NCI-H1105 treated with DMSO at 0.1 percent for 48 hours (cell line): ENCODE measurements at places on chromosomes 4 and X.

- no peak for DNase-seq
Observed at GRCh38 chrX:83185010-83185409, 323.1 kb upstream of the POU3F4 start.

- no peak for DNase-seq
Observed at GRCh38 chr4:30553151-30553550, 167.0 kb upstream of the PCDH7 start.

DNA sequence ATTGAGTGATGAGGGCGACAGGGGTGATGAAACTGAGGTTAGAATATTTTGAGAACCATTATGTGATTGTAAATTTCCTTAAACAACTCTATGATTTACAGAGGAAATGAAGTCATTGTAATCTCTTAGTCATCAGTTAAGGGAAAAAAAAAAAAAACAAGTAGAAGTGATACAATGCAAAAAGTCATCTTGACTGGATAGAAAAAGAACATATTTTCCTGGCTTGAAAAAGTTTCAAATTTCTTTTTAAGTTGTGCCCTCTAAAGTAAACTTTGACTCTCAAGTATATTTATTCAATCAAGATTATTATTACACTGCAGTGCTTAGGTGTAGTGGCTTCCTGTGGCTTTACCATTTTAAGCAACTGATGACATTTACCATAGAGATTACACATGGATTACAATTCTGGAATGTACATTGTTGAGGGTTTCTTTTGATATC lies 40.6 kb downstream of the GABRB1 start:
- DNase-seq = no peak

GRCh38 chr4:40811956-40812355 lies 62.2 kb downstream of the NSUN7 start:
- no peak for DNase-seq

DNA sequence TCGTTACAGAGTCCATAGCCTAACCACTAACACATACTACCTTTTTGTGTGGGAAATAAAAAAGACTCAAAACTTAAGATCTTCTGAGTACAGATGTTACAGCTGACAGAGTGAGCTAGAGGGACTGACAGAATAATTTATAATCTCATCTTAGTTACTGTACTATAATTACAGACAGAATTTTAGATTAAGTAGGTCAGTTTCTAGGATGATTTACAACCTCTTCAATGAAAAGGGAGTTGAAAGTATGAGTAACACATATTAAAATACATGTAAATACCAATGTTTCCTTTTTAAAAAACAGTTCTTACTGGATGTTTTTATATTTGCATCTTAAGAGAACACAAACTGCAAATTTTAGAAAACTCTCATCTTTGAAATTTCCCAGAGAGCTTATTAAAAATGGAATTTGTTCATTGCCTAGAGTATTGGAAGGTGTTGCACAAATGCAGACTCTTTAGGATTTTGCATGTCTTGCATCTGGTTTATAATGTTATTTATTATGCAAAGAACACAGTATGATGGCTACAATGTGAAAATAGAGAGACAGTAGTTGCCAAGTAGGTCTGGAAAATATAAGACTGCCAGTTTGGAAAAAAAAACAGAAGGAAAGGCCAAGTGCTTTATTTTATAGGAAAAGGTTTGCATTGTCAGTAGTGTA lies 24.2 kb upstream of the CCNG2 start:
- no peak for DNase-seq

DNA sequence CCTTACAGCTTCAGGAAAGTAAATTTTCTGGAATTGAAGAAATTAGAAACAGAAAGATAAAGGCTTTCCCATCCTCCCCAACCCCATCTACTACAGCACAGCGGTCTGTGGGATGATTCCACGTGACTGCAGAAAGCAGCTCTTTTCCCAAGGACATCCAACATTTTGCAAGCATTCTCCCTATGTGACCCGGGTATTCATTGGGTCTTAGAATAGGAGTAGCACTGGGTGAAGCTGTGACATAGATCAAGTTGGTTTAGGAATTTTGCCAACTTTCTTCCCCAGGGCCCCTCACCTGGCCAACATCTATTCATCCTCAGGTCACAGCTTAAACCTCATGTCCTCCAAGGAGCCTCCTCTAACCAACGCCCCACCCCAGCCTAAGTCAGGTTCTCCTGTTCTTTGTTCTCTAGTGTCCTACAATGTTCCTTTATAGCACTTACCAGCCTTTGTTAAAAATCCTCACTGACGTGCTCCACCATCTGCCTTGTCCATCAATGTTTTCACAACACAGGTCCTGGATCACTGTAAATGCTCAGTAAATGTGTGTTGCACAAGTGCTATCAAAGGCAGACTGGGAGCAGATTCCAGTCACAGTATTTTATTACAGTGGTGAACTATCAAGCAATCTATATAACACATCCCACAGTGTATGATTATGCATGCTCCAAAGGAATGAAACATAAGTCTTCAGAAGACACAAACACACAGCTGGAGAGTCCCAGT lies 80.9 kb upstream of the MTM1 start:
- DNase-seq = no peak

- DNase-seq = no peak
Observed at GRCh38 chr4:141761926-141762325, 125.5 kb downstream of the IL15 start.

- no peak for DNase-seq
Observed at GRCh38 chr4:140342620-140343019, 30.8 kb upstream of the SCOC start.

DNA sequence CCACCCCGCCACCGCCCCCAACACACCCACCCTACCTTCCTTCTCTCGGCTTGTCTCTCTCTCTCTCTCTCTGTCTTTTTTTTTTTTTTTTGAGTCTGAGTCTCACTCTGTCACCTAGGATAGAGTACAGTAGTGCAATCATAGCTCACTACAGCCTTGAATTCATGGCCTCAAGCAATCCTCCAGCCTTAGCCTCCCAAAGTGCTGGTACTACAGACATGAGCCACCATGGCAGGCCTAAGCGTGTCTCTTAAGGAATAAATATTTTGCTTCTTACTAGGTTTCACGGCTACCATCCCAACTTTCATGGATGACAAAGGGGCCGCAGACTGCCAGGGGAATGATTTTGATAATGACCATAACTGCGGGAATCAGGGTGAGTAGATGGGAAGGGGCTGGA lies 55.8 kb downstream of the SSX7 start:
- no peak for DNase-seq

GRCh38 chrX:148371291-148371690 lies 129.1 kb upstream of the AFF2 start:
- DNase-seq = no peak

DNA sequence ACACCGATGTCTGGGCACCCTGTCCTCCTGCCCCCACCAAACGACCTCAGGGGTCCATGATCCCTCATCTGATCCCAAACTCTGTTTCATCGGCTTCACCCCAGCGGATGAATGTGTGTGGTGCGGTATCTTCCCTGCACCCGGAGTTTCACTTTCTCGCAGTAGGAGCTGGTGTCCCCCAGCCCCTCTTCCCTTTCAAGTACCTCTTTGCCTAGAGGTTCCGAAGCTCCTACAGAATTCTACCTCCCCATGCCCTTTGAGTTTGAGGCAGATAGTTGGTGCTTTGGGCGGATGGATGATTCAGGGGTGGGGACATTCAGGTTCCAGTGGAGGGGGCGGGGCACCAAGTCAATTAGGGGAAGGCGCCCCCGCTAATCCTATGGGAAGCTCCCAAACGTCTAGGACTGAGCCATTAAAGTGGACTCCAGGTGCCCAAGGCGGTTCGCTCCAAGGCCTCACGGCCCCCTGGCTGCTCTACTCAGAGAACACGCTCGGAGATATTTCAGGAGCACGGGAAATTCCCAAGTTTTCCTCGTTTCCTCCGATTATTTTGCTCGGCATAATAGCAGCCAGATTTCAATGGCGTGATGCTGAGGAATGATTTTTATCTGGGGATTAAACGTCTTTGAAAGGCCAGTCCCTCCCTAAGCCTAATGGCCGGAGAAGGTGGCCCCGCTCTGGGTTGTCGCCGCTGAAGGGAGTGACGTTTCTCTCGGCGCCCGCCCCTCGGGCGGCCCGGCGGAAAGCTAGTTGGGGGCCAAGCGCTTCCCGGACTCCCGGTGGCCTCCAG lies 1.3 kb downstream of the MSX1 start:
- no peak for DNase-seq

- DNase-seq = no peak
Observed at GRCh38 chr4:31156221-31156620, 436.1 kb downstream of the PCDH7 start.

- no peak for DNase-seq
Observed at GRCh38 chrX:47585273-47585672, 3.0 kb downstream of the TIMP1 start.

- no peak for DNase-seq
Observed at GRCh38 chr4:144371485-144371884, 231.0 kb upstream of the GYPA start.

DNA sequence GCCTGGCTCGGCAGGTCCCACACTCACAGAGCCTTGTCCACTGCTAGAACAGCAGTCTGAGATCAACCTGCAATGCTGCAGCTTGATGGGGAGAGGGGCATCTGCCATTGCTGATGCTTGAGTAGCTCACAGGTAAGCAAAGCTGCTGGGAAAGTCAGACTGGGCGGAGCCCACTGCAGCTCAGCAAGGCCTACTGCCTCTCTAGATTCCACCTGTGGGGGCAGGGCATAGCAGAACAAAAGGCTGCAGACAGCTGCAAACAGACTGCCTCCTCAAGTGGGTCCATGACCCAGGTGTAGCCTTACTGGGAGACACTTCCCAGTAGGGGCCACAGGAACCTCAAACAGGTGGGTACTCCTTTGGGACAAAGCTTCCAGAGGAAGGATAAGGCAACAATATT lies 110.6 kb upstream of the ADAMTS3 start:
- no peak for DNase-seq

DNA sequence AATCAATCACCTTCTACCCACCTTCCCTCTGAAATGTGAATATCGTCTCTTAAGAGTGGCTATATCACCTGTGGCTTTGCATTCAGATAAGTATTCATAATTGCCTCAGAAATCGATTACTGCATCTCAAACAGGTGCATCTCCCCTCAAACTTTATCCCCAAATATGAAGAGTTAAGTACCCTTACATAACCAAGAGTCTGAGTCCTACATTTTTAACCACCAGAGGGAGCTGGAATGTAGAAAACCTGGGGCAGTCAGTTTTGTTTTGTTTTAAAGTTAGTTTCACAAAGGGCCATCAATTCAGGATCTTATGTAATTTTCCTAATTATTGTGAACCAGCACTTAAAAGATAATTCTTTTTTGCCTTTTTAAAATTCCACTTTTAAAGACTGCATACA lies 5.7 kb downstream of the TCEANC start:
- peak; percentile 40 for DNase-seq

GRCh38 chr4:172708184-172708583 lies 460.4 kb upstream of the GALNT7 start:
- peak; percentile 7 for DNase-seq

DNA sequence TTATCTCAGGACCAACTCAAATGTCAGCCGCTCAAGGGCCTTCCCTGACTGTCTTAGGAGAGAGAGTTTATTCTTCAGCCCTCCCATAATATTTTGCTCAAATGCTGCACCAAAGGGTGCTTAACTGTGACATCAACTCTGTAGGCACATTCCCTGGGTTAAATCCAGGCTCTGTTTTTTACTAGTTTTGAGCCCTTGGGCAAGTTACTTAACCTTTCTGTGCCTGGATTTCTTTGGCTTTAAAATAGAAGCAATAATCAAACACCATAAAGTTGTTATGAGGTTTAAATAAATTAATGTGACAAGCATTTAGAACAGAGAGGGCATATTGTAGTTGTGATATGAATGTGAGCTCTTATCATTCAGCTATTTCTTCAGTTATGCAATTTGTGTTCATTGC lies 54.2 kb upstream of the LIMCH1 start:
- DNase-seq = no peak

DNA sequence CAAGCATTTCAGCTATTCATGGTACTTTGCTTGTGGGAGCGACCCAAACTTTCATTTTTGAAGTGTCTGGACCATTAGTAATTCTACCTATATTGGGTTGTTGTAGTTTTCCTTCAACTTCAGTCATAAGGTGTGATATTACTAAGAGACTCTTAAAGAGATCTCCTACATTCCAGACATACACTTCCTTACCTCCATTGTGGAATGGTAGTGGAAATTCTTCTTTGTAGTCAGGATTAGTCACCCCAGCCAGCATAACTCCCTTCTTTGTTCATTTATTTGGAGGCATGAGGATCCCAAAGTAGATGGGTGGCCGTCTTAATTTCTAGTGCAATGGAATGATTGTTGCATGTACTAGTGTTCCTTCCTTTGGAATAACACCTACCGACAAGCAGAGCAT lies 991.4 kb downstream of the ARAP2 start:
- no peak for DNase-seq

DNA sequence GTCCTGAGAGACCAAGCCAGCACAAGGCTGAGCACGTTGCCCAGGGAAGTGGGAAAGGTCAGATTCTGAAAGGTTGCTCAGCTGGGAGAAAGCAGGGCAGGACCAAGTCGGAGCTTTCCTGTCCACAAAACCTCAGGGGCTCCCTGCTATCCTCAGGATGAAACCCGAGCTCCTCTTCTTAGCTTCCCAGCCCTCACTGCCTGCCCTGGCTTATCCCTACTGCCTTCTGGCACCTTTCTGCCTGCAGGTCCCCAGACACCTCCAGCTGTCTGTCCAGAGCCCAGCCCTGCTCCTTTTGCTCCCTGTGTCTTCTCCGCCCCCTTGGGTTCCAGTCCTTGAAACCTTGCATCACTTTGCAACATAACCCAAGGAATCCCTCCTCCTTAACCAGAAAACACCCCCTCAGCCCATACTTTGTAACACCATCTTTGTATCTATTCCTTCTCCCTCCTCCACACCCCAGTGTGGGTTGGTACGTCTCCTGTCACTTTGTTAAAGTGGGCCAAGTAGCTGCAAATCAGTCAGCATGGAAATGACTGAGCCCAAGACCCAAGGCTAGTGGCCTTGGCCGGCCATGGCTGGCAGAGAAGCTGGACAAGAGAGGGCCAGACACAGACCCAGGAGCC lies 20.0 kb upstream of the PRRG3 start:
- DNase-seq = no peak

DNA sequence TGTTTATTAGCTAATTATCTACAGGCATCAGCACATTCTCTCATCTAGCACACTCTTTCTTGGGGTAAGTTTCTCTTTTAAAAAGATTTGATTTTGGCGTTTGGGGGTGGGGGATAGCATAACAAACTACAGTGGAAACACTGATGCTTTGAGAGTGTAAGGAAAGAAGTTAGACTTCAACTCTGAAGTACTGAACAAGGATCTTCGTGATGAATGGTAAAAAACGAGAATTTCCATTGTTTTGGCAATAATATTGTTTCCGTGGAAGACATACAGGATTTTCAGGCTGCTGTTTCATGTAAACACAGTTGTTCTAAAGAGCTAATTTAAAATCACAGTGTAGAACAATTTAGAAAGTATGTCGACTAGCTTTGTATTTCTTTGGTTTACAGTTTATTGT lies 451 bp downstream of the LPAR4 start:
- no peak for DNase-seq

DNA sequence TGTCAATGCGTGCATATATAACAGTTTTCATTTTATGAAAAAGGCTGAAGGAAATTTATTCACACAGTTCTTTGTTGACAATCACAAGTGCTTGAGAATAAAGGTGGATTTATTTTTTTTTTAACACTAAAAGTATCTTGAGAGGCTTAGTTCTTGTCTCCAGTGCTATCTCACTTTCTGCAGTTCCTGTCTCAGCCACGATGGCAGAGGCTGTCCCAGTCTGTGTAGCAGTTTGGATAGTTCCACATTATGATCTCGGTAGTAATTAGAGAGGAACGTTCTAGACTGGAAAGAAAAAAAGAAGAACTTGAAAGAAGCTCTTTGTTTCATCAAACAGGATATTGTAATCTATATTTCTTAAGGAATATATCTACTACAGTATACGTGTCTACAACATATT lies 229.0 kb downstream of the UGT8 start:
- no peak for DNase-seq
